ENCODE measurements at places on chromosomes 3 and 15. TPM values are rescaled to one million over a fixed set of nuclear protein-coding genes. Genes with fewer than 3 reads are reported as not detected.

The GREM1 gene
- not detected for total RNA-seq

The LNP1 gene
- total RNA-seq: 1.8 TPM

The ISLR gene
- not detected for total RNA-seq

The NANOGP8 gene
- total RNA-seq: not detected

The POC1A gene
- total RNA-seq: 28.4 TPM

The ALPK3 gene
- total RNA-seq: 0.30 TPM

The MELTF gene
- total RNA-seq: 9.0 TPM
